ENCODE measurements at places on chromosomes 7 and 10.

- DNase-seq, result no peak
These were observed 252.9 kb downstream of the WDR37 start for GRCh38 chr10:1308962-1309616.

- no peak for DNase-seq
These were observed 732.4 kb downstream of the KCNMA1 start for GRCh38 chr10:76905251-76905650.

GRCh38 chr10:89465196-89465595, 50.8 kb downstream of the IFIT5 start:
- DNase-seq, result no peak

- DNase-seq, result peak; percentile 76
These were observed 29.2 kb upstream of the NAMPT start for GRCh38 chr7:106313966-106314365.

- DNase-seq, result no peak
These were observed 298.2 kb downstream of the GRID1 start for GRCh38 chr10:86068231-86069054.

DNA sequence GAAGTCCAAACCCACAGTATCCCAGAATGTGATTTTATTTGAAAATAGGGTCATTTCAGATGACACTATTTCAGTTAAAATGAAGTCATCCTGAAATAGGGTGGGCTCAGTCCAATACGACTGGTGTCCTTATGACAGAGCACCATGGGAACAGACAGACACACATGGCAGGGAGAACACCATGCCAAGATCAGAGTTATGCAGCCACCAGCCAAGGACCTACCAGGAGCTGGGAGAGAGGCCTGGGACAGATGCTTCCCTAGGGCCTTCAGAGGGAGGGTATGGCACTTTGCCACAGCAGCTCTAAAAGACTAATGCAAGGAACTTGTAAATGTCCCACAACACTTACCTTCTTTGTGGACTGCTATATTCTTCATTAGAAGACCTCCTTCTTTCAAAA, 226.5 kb downstream of the NEBL start:
- DNase-seq, result no peak

- peak; percentile 13 for DNase-seq
These were observed 135.0 kb downstream of the RALA start for GRCh38 chr7:39758234-39758970.

DNA sequence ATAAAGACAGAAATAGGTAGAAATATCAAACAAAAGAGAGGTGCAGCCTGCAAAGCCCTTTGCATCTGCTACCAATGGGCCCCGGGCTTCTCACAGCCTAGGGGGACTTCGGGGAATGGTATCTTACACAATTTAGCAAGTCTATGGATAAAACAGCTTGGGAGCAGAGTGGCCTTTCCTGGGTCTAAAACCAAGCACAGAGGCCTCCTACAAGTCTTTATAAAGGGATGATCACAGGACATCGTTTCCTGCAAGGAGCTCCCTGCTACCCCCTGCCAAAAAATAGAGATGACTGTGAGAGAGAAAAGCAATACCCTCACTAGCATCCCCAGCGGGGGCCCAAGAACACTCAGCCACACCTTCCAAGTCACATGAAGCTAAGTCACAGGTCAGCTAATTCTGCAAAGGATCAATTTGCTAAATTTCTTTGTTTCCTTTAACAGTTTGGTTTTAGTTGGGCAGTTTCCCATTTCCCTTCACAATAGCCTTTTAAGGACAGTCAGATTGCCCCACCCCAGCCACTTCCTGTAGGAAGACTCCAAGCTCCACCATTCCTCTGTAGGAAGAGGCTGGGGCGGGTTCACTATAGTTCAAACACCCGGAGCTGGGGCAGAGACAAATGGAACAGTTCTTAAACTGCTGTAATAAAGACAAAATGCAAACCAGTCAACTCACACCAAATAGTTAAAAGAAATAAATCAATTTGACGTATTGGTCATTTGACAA, 105.5 kb downstream of the SLIT1 start:
- no peak for DNase-seq

DNA sequence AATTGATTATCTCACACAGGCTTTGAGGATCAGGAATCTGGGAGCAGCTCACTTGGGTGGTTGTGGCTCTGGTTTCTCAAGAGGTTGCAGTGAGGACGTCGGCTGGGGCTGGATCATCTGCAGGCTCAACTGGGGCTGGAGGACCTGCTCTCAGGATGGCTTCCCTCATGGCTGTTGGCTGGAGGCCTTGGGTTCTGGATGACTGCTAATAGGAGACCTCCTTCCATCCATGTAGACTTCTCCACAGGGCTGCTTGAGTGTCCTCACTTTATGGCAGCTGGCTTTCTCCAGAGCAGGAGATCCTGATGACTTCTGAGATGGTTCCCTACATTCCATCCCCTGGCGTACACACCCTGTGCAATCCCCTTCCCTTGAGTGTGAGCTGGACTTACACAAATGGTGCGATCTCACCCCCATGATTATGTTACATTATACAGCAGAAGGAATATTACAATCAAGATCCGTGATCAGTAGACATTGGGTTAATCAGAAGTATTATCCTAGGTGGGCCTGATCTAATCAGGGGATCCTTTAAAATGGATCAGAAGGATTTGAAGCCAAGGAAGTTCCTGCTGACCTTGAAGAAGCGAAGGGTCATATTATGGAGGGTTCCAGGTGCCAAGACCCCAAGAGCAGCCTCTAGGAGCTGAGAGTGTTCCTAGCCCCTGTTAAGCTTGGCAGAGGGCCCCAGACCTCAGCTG, 122.2 kb downstream of the CXCL12 start:
- no peak for DNase-seq

DNA sequence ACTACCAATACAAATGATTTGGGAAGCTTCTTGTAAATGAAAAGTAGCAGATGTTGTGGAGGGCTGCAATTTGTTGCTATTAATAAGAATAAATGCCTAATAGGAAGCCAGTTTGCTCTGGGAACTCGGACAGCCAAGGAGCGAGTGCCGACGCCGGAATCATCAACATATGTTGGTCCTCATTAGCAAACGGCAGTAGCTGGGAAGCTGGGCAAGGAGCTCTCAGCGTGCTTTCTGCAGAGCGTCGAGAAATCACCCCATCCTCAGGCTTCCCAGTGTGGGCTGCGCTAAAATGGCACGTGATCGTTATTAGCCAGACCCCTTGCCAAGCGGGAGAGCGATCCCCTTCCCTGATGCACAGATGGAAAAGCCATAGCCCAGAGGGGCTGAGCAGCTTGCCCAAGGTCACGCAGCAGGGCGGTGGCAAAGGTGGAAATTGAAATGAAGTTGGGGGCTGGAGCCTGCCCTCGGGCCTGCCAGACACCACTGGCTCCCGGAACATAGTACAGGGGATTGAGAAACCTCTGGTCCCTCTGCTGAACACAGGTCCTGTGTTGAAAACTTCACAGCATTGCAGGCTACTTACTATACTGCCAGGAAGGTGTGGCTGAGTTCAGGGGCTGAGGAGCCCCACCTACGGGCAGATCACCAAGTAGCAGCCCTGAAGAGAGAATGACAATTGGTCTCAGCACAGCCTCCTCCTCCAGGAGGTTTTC, 326.9 kb downstream of the PLXNA4 start:
- DNase-seq, result peak; percentile 17

DNA sequence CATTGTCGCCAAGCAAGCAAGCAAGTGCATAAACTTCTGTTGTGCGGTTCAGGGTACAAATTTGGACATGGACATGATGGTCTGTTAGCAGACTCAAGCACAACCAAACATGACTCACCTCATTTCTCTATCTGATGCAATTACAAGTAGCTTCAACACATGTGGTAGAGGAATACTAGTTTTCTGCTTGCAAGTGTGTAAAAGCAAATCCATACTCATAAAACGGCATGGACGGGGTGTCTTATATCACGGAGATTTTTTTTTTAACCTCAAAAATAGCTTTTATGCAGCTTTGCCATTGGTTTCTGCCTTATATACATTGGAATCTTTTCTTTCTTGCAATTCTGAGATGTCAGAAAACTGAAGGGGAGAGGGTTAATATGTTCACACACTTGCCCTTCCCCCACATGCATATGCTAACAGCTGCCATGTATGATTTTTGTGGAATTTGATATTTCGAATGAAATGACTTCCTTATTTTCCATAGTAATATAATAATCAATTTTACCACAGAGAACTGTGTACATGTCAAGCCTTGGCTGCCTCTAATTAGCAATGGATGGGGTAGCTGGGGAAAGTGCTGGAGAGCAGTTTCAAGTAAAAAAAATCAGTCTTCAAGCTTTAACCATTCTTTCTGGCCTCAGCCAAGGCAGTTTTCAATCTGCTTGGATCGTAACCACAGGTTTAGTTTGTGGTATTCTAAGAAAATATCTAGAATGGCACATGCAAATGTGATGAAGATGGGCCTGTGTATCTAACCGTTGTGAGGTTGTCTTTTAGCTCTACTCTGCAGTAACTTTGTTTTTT, 106.0 kb upstream of the PDCD4 start:
- DNase-seq, result peak; percentile 18

DNA sequence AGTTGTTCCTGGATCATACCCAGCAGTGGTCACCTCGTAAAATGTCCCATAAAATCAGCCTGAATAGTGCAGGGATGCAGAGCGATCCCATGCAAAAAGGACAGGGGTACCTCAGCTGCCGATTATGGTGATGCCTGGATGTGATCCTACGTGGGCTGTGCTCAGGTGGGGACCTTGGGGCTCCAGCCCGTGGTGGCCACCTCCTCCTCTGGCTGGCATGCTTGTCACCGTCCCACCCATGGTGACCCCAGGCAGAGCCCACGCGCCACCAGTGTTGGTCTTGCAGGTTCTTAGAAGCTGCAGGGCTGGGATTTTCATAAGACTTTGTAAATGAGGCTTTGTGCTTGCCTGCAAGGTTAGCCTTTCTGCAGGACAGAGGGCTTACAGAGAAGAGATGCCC, 97.2 kb downstream of the GLRX3 start:
- DNase-seq, result no peak

GRCh38 chr7:36620166-36620708, 104.1 kb downstream of the AOAH start:
- DNase-seq, result no peak

GRCh38 chr10:36171953-36172940, 530.2 kb upstream of the FZD8 start:
- DNase-seq, result no peak
